ENCODE measurements at places on chromosomes 1 and 21.

DNA sequence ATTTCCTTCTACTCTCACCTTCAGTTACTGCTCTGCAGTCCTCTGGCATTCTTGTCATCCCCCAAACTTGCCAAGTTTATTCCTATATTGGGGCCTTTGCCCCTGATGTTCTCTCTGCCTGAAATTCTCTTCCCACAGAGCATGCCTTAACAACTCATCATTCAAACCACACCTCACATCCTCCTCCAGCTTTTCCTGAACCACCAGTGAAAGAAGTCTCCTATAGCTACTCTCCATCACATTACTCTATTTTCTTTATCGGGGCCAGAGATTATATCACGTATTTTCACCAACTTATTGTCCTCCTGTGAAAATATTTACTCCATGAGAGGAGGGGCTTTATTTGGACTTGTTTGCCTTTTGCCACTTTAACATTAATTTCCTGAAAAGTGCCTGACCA, 32.1 kb downstream of the EXTL2 start:
- peak; percentile 76 for DNase-seq

DNA sequence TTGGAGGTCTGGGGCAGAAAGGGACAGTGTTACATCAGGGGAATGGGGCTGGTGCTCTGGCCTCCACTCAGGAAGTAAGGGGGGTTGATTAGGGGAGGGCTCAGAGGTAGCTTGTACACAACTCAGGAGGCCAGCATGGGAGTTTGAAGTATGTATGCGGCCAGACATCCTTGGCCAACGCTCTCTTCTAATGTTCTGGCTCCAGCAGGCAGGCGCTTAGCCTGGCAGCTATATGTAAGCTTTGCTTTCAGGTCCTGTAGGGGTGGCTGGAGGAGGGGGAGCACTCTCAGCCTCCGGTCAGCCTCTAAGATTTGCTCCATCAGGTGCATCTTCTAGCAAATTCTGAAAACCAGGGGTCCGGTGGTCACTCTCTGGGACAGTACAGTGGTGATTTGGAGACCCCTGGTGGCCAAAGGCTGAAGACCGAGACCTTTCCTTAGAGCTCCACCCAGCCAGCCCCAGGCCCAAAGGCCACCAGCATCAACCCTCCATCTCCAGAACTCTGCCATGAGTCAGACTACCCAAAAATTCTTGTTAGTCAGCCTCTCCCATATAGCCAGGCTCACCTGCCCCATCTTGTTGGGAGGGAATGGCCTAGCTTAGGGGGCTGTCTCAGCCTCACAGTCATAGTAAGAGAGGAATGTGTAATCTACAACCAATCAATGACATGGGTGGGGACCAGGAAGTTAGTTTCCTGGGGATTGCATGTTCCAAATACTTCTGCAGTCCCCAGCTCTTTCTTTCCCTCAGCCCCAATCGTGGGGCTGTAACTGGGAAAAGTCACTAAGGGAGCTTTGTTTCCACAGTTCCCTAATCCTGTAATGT, 9.7 kb upstream of the COL8A2 start:
- peak; percentile 55 for DNase-seq

GRCh38 chr1:59355361-59355760, 58.5 kb downstream of the FGGY start:
- DNase-seq: no peak

DNA sequence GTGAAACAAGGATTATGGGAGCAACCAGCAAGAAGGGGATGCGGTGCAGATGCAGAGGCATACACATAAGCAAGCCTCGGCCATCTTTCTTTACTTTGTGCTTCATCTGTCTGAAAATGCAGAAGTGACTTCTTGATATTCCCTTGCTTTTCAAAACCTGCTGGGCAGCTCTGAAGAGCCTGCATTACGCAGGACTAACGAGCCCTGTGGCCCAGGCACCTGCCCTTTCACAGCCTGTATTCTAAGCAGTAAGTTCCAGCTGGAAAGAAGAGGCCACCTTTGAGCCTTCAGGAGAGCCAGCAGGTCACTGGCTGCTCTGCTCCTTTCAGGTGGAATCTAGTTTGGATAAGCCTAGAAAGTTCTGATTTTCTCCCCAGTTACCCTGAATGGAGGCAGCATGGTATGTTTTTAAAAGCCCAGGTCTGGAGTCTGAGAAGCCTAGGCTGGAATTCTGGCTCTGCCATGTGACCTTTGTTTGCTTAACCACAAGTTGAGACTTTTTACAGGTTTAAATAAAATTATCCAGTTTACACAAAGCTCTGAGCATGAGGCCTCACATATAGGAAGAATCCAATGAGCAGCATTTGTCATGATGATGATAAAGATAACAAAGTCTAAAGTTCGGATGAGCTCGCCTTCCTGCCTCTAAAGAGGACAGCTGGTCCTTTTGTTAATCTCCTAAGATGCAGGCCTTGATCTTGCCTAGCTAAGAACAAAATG, 122.9 kb downstream of the UBR4 start:
- no peak for DNase-seq

- no peak for DNase-seq
Observed at GRCh38 chr1:168297019-168297730, 16.5 kb downstream of the TBX19 start.

GRCh38 chr1:64092851-64093371, 110.5 kb upstream of the UBE2U start:
- DNase-seq: no peak

- DNase-seq: no peak
Observed at GRCh38 chr1:75198761-75199160, 64.6 kb downstream of the LHX8 start.

Data from brain microvascular endothelial cell (primary cell).